ENCODE measurements at places on chromosomes 5 and 9.

GRCh38 chr5:59416451-59416850 is 477.1 kb downstream of the PDE4D start:
- no peak for DNase-seq

DNA sequence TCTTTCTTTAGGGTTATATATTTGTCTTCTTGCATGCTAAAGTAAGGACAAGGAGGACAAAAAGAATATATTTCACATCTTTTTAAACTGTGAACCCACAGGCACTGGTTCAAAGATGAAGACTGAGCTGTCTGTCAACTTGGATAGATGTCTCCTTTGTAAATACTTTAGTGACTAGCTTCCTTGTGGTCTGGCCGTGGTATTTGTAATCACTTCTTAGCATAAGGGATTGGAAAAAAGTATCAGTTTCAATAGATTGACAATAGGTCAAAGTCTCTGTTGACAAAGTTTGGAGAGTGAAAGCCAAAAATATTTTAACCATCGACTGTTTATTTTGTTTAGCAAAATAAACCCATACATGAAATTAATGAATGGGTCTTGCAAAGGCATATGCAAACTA is 91.4 kb downstream of the TMEM167A start:
- no peak for DNase-seq

DNA sequence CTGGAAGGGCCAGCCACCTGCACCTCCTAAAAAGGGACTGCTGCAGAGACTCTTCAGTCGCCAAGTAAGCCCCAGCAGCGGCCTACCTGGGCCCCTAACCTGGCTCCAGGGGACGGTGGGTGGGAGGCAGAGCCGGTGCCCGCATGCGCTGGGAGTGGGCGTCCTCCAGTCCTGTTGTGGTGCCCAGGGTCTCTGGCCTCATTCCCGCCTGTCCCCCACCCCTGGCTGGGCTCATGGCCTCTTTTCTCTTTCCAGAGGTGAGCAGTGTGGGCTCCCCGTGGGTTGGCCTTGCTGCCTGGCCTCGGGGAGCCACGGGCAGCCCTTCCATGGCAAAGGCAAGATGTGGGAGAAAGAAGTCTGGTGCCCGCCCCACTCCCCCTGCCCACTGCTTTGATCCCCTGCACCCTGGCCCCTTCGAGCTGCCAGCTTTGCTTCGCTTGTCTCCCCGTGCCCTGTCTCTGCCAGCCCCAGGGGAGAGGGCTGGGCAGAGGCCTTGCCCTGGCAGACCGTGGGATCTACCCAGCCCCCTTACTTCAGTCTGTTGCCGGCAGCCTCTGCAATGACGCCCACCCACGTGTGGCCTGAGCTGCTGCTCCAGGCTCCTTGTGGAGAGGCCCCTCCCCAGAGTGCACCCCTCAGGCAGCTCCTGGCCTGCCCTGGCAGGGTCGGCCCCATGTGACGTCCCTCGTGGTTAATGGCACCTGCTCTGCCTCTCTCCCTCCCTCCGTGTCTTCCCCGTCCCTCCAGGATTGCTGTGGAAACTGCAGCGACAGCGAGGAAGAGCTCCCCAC is 5.4 kb upstream of the PRR7 start:
- no peak for DNase-seq

DNA sequence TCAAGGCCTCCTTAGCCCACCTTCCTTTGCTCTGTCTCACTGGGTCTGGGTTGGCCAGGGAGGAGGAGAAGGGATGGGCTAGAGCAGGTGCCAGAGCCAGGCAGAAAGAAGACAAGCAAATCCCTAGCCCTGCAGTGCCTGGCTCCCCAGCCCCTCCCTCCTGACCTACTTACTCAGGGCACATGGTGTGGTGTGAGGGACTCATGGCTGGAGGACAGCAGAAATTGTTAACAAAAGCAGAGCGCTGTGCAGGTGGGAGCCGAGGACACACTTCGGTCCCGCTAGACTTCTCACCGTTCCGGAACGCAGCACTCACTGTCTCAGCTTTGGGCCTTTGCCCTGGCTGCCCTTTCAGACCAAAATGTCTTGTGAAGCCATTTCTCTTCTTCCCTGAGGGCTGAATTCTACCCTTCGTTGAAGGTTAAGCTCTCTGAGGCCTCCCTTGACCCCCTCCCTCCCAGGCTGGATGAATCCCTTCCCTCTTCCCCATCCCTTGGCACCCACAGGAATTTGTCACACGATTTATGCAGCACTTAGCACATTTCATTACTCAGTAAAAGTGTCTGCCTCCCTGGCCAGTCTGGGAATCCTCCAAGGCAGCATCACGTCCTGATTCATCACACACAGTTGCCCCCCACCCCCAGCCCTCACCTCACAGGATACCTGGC is 263.9 kb upstream of the TRPC7 start:
- no peak for DNase-seq

- no peak for DNase-seq
Measured at GRCh38 chr9:14451949-14452348, 138.0 kb upstream of the NFIB start.

DNA sequence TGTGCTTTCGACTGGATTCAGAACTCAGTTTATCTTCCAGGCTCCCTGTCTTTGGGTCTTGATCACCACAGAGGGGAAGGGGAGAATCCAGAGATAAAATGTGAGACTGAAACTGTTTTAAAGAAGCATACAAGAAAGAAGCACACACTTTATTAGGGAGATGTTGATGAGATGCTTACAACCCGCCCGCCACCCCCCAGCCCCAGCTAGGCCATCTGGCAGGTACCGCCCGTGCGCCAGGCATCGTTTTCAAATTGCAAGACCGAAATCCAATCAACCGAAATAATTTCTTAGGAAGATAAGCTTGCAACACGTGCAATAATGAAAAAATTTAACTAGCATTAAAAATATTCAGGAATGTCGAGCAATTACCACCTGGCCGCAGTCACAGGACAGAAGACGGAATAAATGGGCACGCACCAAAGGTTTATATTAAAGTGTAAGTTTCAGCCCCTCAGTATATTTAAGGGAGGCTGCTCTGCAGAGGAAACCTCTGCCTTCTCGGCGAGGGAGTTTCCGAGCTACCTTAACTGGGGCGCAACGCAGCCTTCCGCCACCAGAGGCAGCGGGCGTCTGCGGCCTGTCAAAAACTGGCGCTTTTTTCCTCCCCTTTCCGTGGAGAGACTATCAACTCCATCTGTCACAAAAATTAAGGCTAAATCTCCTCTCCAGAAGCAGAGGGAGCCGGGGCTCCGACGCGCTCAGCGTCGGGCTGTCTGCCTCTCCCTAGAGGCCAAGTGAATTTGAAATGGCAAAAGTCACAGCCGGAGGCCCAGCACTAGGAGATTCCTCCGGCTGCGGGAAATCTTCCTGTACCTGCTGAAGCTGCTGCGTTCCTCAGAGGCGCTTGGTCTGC is 996 bp upstream of the GAS1 start:
- DNase-seq: peak; percentile 60

DNA sequence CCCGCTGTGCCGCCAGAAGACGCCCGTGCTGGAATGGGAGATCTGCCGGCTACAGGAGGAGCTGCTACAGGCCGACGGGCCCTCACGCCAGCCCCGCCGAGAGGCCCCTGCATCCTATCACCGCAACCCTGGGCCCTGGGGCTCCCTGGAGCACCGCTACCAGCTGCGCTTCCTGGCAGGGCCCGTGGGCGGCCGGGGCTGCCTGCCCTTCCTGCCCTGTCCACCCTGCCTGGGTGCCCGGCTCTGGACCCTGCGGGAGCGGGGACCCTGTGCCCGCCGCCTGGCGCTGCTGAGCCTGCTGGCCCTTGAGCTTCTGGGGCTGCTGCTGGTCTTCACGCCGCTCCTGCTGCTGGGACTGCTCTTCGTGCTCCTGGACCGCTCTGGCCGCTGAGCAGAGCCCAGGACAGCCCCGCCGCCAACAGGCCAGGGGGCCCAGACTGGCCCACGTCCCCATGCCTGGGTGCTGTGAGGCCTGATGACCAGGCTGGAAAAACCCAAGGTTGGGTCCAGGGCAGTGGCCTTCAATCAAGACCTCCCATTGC is 3.8 kb downstream of the RNF208 start:
- no peak for DNase-seq

DNA sequence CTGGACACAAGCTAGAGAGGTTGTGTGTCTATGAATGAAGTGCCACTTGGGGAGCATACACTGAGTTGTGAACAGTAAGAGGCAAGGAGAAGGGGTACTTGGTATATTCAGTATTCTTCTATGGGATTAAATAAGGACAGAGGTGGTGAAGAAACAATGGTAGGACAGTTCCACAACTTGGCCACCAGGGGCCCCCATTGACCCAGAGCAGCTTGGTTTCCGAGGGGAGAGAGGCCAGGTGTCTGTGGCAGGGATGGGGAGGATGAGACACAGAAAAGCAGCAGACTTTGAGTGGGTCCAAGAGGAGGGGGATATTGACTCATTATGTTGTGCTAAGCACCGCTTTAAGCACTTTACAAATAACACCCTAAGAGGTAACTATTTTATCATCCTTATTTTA is 220.6 kb downstream of the MELK start:
- peak; percentile 64 for DNase-seq

GRCh38 chr9:136010615-136011361 is 49.6 kb upstream of the UBAC1 start:
- no peak for DNase-seq

GRCh38 chr9:124149992-124150391 is 107.8 kb upstream of the NEK6 start:
- DNase-seq: no peak

DNA sequence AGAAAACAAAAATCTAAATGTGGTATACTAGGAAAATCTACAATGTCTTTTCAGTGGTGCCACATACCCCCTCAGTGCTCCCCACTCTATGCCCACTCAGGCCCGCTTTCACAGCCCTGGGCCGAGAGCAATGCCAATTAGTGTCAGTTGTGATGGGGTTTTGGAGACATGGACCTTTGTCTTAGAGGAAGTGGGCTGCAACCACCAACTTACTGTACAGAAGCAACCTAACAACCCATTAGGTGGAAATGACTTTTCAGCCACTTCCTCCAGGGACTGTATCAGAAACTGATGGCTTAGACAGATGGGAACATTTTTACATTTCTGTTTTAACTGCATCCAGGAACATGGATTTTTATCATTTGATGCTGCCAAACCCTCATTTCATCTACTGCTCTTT is 268.0 kb downstream of the BNC2 start:
- no peak for DNase-seq

DNA sequence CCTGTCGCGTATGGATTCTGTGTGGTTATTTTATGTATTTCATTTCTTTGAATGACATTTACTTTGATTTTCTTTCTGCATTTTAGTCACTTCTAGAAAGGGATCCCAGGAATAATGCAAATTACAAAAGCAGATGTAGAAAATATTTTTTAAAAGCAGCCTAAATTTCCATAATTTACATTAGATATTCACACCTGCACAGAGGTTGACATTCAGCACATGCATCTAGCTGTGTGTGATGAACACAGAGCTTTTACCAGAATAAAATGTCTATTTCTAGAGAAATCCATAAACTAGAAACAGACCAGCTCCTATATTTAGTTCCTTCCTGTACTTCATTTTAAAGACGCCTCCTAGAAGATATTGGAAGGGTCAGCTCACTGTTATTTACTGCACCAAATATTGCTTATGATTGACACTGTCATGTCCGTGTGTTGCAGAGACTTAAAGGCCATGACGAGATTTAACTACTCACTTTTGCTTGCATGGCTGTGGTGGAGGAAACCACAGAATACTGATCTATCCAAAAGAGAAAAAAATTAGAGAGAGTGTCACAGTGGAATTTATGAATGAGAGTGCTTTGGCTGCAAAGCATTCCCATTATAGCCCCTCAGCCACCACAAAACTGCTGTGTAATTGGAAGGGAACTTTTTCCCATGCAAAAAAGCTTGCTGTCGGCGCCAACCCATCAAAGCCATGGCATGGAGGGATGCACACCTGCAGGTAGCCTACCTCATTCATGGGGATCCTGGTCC is 58.1 kb downstream of the EBF1 start:
- DNase-seq: peak; percentile 54

- DNase-seq: no peak
Measured at GRCh38 chr5:123871373-123871772, 359.4 kb downstream of the CSNK1G3 start.

- DNase-seq: no peak
Measured at GRCh38 chr5:140671472-140672125, 1.8 kb downstream of the DND1 start.

DNA sequence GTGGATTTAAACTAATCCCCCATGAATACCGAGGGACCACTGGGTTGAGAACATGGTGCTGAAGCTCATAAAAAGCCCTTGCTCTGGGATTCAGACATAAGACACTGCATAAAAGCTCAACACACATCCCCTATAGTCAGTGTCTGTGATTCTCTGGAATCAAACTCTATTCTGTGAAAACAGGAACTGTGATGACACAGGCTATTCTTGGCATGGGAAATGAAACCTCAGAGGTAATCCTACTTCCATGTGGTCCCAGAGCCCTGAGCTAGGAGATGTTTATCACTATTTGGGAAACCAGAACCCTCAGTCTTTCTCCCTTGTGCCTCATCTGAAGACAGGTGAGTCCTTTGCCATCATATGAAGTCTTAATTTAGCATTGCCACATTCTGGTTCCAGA is 135.4 kb upstream of the PRSS3 start:
- DNase-seq: peak; percentile 9

GRCh38 chr5:10162468-10162867 is 87.2 kb downstream of the ATPSCKMT start:
- DNase-seq: no peak

DNA sequence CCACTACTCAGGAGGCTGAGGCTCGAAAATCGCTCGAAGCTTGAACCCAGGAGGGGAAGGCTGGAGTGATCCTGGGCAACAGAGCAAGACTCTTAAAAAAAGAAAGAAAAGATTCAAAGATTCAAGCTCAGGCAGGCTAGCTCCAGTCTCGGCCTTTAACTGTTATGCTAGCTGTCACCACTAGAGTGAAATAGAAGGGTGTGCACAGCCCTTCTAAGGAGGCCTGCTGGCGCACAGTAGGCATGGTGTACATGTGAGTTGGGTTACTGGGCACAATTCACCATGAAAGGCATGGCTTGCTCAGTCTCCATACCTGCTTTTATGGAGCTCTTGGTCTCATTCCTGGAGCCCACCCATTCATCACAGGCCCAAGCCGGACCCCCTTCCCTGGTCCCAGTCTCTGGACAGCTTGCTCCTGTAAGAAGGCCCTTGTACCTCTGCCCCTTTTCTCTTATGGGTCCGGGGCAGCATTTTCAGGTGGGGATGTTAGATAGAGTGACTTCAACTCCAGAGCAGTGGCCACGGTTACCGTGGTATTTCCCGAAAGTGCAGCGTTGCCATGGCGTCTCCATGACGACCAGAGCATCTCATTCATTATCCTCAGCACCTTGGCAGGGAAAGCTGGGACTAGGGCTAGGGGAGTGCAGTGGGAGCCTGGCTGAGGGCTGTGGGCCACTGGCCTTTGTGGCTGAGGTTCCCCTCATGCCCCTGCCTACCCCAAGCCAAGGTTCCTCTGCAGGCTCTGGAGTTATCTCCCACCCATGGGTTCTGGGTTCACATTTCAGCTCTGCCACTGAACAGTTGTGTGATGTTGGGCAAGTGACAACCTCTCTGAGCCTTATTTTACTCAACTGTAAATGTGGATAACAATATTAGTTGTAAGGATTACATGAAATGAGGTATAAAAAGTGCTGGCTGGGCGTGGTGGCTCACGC is 5.7 kb downstream of the NDST1 start:
- DNase-seq: peak; percentile 25

GRCh38 chr9:12698266-12698665 is 5.1 kb downstream of the TYRP1 start:
- DNase-seq: no peak
